Stimulated activated CD4-positive, alpha-beta T cell treated with anti-CD3 and anti-CD28 coated beads, TNF-alpha, amount 100 ng/mL, for 24 hours (primary cell): ENCODE measurements at places on chromosomes 12 and 14.

GRCh38 chr14:68976160-68977067, 2.7 kb downstream of the ACTN1 start:
- DNase-seq, result no peak

DNA sequence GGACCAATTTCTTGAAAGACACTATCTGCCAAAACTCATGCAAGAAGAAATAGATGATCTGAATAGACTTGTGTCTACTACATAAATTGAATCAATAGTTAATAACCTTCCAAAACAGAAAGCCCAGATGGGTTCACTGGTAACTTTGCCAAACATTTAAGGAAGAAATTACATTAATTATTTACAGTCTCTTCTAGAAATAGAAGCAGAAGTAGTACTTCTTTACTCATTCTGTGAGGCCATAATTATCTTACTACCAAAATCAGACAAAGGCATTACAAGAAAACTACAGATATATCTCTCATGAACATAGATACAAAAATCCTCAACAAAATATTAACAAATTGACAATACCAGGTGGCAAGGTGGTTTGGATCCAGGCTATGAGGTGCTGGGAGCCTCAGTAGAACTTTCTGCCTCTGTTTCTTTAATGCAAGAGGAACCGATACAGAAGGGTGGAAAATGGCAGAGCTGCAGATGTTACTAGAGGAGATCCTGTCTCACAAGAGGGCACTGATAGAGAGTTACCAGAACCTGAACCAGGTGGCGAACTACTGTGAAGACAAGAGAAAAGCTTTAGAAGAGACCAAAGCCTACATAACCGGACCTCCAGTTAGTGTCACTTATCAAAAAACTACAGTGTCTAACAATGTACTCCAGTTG, 33.7 kb upstream of the KTN1 start:
- no peak for DNase-seq

DNA sequence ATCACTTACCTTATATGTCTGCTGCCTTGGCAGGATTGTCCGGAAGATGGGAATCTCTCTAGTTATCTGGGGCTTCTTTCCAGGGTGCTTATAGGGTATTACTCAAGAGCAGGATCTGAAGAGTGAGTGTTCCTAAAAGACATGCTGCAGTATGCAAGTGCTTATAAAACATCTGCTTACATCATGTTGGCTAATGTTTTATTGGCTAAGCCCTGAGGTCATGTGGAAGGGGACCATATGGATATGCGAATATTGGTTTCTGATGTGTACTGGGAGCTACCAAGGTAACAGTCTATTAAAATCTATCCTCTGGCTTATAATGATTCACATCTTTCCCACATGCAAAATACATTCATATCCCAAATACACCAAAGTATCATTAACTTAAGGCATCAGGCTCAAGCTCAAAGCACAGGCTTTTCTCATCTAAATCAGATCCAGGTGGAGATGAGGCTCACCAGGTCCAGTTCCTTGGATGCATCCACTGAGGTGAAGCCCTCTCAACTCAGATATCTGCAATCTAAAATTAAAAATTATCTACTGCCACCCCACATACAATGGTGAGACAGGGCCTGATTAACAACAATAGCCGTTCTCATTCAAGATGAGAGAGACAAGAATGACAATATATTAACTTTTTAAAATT, 29.8 kb downstream of the LRRIQ1 start:
- DNase-seq, result no peak

GRCh38 chr12:131882804-131883520, 11.5 kb upstream of the ULK1 start:
- no peak for DNase-seq

DNA sequence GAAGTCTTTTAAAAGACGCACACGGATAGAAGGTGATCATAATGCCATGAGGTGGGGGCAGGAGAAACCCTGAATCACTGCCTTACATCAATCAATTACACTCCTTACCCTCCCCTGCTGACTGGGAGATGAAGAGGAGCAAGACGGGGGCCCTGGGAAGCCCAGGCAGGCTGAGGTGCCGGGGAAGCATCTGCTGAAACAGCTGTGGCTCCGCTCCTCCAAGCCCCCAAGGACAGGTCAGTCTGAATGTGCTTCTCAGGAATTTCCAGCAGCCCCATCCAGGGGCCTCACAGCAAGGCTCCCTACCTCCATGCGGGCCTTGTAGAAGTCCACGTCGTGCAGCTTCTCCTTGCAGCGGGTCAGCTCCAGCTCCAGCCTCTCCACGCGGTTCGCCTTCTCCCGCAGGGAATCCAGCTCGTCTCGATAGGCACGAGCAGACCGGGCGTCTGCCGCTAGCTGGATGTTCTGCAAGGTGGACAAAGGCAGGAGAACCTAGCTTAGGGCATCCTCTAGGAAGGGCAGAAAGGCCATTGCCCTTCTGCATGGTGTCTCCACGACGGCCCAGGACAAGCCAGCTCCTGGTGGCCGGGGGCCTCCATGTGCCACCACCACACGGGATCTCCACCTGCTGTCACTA, 79.8 kb downstream of the CCDC88C start:
- no peak for DNase-seq

DNA sequence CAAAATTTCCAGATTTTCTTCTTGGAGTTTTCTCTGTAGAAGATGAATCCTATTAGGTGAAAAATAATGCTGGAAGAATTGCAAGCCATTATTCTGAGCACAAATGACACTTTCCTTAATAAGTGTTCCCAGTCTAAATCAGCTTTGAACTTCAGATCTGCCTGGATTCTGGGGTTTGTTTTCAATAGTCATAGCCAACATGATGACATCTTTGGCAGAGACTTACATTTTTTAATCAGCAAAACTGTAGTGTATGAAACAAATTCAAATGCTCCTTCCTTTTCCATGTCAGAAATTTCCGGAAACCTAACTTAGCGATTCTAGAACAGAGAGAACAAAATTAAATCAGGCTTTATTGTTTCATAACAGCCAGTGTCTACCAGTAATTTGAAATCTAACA, 88.5 kb downstream of the TSPAN8 start:
- no peak for DNase-seq

GRCh38 chr12:9920451-9920850, 11.7 kb downstream of the CLEC2A start:
- DNase-seq, result no peak

DNA sequence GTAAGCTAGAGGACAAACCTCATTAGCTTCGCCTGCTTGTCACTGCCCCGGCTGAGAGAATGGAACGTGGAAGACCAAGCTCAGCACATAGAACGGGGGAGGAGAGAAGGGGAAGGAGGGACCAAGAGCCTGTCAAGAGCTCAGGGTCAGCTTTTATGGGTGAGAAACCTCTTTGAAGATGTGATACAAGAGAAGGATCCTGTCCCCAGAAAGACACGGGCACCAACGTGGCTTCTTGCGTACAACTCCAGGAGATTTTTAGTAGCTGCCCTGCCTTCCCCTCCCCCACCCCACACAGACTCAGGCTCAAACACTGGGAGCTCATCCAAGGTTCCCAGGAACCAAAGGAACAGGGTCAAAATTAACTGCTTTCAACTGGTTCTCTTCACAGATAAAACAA, 34.7 kb downstream of the APPL2 start:
- DNase-seq, result no peak

- no peak for DNase-seq
Observed at GRCh38 chr12:76080729-76081415, 3.6 kb downstream of the NAP1L1 start.

- no peak for DNase-seq
Observed at GRCh38 chr14:104680056-104680805, 9.2 kb upstream of the INF2 start.

DNA sequence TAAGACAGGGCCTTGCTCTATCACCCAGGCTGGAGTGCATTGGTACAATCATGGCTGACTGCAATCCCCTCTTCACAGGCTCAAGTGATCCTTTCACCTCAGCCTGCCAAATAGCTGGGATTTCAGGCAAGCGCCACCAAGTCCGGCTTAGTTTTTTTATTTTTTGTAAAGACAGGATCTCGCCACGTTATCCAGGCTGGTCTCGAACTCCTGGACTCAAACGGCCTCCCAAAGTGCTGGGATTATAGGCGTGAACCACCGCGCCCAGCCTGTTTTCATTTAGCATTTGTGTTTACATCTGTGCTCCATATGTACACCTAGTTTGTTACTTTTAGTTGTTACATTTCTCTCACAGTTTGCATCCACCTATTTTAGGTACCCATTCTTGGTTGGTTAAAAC, 32.5 kb upstream of the LIMA1 start:
- DNase-seq, result no peak

- no peak for DNase-seq
Observed at GRCh38 chr14:26522967-26523366, 74.9 kb downstream of the NOVA1 start.

DNA sequence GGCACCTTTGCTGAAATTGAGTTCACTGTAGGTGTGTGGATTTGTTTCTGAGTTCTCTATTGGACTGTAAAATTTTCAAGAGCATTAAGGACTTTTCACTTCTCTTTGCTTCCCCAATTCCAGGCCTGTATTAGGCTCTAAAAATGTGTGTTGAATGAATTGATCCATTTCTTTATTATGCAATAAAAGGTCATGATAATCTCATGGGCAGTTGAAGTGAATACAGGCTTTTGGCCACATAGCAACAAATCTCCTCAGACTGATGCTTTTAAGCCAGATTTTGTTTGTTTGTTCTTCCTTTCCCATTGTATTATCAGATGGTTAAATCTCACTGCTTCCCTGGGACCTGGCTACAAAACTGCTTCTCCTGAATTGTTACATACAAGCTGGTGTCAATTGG, 258.0 kb upstream of the FAR2 start:
- DNase-seq, result no peak

DNA sequence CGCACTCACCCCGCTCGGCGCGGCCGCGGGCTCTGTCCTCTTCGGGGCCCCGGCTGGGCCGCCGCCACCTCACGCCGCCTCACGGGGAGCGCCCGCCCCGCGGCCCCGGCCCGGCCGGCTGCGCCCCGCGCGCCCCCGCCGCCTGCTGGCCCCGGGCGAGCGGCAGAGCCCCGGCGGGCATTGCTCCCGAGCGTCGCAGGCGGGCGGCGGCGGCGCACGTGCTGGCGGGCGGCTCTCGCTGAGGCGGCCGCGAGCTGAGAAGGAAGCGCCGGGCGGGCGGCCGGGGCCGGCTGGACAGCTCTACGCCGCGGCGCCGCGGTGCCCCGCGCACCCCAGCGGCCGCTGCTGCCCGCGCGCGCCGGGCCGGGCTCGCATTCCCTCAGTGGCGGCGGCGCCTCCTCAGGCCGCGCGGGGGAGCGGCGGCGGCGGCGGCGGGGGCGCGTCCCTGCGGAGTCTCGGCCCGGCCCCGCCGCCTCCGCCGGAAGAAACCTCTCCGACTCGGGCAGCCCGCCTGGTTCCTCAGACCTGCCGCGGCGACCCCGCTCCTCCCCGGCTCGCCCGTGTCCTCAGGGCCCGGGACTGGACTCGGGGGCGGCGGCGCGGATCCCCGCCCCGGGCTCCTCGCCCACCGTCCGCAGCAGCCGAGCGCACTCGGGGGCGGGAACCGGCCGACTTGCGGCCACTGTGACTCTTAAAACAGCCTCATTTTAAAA, at the start of gene PITPNM2:
Gene PITPNM2, minus strand, starts transcription at position 347 of the 713 bp plus-strand sequence. CDS start 116,500 bp downstream, outside the sequence.
- DNase-seq, result peak; percentile 32
